ENCODE measurements at places on chromosomes 11 and 22.

GRCh38 chr11:17267576-17267975 is 9.0 kb upstream of the NUCB2 start:
- DNase-seq = peak; percentile 26

GRCh38 chr11:67286621-67287333 is 2.3 kb upstream of the ANKRD13D start:
- no peak for DNase-seq

GRCh38 chr22:48832592-48832991 is 995.1 kb downstream of the BRD1 start:
- no peak for DNase-seq

- DNase-seq = no peak
These were observed 186.2 kb downstream of the OPCML start for GRCh38 chr11:133346137-133346536.

DNA sequence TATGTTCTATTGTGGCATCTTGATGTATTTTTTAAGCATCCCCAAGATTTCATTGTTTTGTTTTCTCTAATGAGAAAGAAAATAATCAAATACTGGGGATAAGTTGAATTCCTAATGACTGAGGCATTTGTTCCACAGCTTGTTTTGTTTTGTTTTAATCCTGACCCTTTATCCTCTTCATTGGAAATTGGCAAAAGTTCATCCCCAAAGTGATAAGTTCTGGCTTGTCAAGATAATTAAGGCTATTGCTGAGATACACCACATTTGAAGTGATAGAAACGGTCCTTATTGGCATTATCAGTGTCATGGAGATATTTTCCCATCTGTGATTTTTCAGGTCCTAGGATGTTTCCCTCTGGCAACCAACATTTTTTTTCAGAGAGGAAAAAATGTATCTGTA is 65.0 kb downstream of the SLC36A4 start:
- peak; percentile 5 for DNase-seq

DNA sequence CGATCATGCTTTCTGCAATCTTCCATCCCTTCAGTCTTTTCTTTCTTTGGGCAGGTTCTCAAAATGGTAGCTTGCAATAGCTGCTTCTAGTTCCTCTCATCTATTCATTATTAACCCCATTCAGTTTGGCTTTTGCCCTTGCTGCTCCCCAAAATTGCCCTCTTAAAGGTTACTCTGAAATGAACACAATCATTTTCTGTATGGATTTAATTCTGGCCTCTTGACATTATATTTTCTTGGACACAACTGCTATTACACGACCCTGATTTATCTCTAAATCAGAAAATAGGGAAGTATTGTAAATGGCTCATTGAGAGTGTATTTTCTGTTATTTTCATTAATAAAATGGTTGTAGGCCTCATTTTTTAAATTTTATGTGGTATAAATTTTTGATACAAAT is at the start of gene ANGPTL5:
Gene ANGPTL5, minus strand, starts transcription at position 101 of the 400 bp plus-strand sequence. CDS start 8,613 bp downstream, outside the sequence.
- no peak for DNase-seq

DNA sequence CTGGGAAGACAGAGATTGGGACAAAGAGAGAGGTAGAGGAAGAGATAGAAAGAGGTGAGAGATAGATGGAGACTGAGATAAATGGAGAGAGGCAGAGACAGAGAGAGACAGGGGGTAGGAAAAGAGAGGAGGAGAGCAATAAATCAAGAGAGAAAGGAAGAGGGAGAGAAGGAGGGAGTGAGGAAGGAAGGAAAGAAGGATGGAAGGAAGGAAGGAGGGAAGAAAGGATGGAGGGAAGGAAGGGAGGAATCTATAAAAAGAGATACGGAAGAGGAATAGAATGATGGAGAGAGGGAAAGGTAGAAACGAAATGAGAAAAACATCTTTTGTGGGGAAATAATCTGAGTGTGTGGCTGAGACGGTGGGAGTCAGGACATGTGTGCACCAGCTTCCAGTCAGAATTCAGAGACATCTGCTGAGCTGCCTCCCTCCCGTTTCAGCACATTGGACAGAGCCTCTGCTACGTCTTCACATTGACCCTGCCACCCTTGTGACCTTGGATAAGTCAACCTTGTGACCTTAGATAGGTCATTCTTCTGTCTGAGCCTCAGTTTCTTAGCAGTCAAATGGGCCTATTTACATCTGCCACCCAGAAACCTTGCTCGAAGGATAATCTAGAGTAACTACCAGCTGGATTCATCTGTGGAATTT is 417.8 kb downstream of the MIAT start:
- no peak for DNase-seq

DNA sequence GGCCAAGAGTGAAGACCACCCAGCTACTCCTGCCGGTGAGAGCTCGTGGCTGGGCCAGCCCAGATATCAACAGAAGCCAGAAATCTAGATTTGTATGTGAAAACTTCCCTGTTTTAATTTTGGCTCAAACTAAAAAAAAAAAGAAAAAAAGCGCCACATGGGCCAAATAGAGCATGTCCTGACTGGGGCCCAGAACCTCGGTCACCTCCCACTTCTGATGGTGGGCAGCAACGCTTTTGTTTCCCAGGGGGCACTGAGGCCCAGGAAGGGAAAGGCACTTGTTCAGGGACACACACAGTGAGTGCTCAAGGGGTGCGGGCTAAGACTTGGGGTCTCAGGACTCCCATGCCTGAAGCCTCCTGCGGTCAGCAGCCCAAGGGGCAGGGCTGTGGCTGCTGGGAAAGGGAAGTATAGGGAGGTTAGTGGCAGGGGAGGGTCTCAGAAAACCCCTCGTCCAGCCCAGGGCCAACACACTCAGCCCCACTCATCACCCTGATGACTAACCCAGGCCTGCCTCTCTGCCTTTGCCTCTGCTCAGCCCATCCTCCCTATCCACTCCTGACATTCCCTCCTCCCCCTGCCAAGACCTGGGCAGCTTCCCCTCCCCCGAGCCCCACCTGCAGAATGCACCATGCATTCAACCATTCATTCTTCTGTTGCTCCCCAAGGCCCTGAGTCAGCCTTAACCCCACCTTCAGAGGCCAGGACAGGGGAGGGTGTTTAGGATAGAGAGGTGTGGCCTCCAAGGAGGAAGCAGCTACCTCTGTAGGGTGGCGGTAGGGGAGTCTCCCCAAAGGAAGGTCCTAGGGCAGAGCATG is 30.0 kb upstream of the TCF20 start:
- DNase-seq = no peak

GRCh38 chr11:59598961-59599360 is 16.6 kb downstream of the OSBP start:
- DNase-seq = no peak

DNA sequence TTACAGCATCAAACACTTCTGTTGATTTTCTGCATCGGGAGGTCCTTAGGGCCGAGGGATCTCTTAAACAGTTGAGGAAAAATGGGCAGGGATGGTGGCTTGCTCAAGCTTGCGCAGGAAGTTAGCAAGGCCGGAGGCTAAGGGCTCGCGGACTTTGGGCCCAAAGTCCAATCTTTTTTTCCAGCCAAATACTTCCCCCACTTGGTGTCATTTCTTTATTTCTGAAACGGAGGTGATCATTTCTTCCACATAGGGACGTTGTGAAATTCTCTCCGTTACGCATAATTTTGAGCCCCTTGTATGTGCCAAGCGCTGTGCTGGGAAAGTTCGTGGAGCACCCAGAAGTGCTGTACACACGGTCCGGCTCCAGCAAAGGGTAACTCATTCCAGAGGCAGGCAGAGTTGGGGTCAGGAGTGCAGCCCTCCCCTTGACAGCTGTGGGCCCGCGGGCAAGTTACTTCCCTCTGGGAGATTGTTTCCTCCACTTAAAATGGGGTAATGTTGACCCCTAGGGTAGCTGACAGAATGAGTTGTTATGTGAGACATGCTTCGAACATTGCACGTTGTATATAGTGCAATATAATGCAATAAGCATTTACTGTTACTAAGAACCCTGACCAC is 809 bp downstream of the MIEF1 start:
- no peak for DNase-seq

DNA sequence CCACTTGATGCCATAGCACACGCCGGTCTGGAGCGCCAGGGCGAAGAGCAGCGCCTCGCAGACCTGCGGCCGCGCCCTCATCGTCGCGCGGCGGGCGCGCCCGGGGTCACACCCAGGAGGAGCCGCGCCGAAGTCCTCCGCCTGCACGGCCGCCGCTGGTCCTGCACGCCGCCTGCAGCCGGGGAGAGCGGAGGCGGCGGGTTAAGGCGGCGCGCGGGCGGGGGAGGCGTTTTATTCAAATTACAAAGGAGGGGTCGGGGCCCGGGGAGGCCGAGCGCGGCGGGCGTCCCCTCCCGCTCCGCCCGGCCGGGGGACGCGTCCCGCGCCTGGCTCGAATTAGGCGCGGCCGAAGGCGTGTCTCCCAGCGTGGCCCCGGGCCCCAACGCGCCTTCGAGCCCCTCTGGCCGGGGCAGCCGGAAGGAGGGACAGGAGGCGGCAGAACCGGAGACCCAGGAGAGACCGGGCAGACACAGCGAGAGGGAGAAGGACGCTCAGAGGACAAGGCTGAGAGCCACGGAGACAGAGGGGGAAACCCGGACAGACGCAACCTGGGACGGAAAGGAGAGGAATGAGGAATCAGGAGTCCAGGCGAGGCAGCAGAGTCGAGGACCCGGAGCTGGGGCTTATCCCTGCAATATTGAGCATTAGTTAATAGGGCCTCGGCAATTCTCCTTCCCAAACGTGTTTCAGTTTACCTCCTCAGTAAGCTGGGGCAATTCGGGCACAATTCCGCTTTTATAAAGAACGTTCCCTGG is at the start of gene WNT11:
Gene WNT11, minus strand, starts transcription at position 176 of the 755 bp plus-strand sequence. Its CDS starts 95 bp downstream, at position 81.
- peak; percentile 53 for DNase-seq

DNA sequence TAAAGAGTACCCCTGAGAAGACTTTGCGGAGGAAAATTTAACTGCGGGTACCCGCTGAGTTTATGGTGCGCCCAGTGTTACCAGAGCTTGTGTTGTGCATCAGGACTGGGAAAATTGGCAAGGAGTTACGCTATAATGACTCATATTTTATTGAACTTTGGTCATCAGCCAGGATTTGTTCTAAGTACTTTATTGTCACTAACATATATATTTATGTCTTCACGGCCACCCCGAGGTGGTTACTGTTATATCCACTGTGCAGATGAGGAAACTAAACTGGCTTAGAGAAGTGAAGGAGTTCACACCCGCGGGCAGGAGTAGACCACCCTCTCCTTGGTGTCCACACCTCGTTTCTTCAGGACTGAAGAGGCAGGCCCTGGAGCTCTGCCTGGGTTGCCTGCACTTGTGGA is 667 bp downstream of the ACCS start:
- peak; percentile 51 for DNase-seq

- no peak for DNase-seq
These were observed 31.6 kb upstream of the ZBTB16 start for GRCh38 chr11:114027926-114028325.

DNA sequence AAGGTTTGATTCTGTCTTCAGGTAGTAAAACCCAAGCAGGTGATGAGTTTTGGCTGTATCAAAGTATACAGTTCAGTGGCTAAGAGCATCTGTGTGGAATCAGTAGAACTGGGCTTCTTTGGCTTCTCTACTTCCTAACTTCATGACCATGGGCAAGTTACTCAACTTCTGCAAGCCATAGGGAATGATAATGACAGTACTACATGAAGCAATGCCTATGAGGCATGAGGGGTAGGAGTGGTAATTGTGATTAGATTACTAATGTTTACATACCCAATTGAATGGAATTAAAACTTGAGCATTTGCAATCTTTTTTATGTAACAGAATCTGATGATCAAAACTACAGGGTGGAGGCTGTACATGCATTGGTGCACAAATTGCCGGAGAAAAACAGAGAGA is 164.3 kb downstream of the PGR start:
- no peak for DNase-seq

DNA sequence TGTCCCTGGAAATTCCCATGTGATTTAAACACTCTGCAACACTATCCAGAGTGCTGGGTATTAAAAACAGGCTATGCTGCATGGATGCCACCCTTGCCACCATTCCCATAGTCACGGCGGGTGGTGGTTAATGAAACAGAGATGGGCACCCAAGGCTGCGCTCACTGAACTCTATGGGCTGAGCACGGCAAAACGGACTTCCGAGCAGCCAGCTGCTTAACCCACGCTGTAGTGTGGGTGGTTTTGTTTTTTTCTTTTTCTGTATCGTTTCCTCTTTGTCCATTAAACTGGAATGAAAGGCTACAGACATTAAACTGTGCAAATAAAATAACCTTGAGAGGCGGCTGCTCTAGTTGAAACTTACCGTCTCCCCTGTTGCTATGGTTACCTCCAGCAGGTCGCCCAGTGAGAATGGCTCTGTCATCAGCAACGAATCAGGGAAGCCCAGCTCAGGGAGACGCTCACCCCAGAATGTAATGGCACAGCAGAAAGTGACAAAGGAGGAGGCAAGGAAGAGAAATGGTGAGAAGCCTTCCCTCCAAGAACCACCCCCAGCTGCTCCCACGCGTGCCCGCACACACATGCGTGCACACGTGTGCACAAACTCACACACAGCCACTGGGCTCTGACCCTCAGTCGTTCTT is 102.1 kb downstream of the C11orf91 start:
- DNase-seq = peak; percentile 29

- no peak for DNase-seq
These were observed 15.8 kb downstream of the OR2AG2 start for GRCh38 chr11:6755953-6756347.

GRCh38 chr11:77418155-77418970 is 55.5 kb downstream of the PAK1 start:
- DNase-seq = no peak

DNA sequence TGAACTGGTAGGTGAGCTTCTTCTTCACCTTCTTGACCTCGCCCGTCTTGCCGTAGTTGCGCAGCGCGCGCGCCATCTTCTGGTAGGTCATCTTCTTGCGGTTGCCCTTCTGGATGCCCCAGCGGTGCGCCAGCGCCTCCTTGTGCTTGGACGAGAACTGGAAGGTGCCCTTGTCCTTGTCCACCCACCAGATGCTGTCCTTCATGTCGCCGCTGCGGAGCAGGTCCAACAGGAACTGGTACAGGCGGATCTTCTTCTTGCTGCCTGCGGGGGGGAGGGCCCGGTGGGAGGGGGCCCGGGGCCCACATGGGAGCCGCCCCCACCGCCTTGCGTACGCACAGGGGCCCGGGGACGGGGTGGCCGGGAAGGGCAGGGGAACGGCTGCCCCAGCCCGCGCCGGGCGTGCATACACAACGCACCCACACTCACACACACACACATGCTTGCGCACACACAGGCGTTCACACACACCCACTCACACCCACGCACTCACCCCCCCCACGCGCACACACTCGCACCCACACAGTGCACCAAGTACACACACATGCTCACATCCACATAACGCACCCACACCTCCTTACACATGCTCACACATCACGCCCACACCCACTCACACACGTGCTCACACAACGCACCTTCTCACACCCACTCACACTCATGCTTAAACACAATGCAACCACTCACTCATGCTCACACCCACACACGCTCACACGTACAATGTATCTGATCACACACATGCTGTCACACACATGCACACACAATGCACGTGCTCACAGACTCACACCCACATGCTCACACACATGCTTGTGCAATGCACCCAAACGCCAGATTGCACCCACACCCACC is 3.0 kb upstream of the MYBPC3 start:
- DNase-seq = peak; percentile 96

All from astrocyte of the hippocampus (primary cell).